ENCODE measurements at places on chromosomes 6 and 20.

- DNase-seq, result no peak
Measured at GRCh38 chr6:166245148-166245547, 63.0 kb downstream of the PRR18 start.

- no peak for DNase-seq
Measured at GRCh38 chr6:158781692-158782373, 37.3 kb downstream of the EZR start.

- DNase-seq, result no peak
Measured at GRCh38 chr20:57215826-57216471, 50.5 kb downstream of the BMP7 start.

DNA sequence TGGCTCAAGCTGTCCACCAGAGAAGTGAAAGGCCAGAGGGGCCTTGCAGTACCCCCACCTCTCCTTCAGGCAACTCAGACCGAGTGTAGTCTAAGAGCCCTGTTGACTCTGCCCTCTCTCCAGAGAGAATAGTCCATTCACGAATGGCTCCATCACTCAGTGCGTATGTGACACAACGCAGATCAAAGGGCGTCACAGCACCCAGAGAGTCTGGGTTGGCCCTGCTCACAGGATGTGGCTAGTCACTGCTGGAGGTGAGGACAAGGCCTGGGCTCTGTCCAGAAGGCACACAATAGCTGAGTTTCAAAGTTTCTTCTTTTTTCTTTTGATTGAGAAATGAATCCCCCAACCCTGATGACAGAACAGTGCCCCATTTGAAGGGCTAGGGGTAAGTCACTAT lies 74.1 kb downstream of the TRMT11 start:
- DNase-seq, result no peak

- DNase-seq, result peak; percentile 52
Measured at GRCh38 chr20:63736893-63737694, 630 bp downstream of the LIME1 start.

DNA sequence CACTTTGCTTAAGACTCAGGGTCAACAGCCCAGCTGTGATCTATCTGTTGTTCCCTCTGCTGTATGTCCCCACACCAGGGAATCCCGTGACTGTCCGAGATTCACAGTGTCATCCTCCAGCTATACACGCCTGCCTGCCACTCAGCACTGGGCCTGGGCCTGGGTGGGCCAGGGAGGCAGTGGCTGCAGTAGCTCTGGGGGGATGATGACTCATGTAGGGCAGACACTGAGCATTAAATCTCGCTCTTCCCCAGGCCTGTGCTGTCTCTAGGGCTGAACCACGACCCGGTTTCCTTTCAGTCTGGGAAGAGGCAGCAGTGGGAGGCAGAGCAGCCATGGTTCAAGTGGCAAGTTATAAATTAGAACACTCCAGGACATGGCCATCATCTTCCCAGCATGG lies 173.9 kb downstream of the LRFN2 start:
- no peak for DNase-seq

GRCh38 chr6:125205931-125206330 lies 52.4 kb downstream of the TPD52L1 start:
- DNase-seq, result no peak

DNA sequence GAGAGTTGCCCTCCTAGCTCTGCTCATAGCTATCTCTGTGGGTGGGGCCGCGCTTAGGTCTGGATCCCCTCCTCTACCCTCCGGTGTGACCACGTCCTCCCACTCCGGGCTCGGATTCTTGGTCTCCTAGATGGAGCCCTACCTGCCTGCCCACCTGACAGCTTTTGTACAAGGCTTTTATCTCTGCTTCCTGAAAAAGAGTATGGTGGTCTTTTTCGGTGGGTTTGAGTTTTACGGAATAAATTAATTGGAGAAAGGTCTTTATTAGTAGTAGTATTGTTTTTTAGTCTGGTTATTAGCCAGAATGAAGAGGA lies 773 bp downstream of the SMAP1 start:
- DNase-seq, result no peak

DNA sequence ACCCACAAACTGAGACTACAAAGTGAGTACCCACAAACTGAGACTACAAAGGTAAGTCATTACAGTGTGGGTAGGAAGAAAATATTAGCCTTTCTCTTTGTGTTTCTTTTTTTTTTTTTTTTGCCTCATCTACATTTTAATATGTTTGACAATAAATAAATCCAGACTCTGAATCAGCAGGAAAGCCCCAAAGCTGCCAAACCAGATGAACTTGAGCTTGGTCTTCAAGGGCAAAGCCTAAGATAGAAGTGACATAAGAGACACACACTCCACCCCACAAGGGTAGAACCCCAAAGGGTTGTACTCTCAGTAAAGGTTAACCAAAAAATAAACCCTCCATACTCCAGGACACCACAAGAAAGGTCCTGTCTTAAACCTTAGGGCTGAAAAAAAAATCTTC lies 326.8 kb upstream of the ARID1B start:
- DNase-seq, result no peak

DNA sequence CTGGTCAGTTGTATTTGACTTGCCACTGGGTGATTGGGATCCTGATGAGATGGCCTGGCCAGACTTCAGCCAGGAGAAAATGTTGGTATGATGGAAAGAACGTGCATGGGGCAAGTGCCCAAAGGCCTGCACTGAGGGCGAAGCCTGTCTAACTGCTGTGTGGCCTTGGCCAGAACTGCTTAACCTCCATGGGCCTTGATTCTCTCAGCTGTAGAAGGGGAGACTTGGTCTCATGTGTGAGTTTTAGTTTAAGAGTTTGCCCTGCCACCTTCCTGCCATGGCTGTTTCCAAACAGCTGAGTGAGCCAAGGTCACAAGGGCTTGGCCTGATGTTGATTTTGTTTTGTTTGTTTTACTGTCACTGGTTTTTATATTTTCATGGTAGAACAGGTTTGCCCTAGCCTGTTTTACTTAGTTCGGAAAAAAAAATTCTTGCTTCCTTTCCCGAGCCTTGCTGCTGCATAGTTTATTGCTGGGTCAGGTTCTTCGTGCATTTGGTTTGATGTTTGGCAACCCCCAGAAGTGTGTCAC lies 35.3 kb downstream of the DSTN start:
- DNase-seq, result no peak

DNA sequence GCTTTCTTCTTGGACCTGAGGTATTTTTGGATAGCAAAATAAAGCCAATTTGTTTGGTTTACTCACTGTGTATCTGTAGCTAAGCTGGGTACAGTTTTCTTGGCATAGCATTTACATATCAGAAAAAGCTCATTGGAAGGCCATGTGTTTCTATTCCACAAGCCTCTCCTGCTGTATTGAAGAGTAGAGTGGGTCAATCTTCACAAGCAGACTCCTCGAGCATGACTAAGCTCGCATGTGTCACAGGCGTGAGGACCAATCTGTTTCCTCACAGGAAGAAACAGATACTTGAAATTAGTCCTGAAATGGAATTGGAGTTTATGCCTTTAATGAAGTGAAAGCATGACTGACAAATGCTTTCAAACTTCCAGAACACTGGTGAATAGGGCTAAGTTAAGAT lies 1279.0 kb upstream of the MAP3K7 start:
- DNase-seq, result no peak

- DNase-seq, result no peak
Measured at GRCh38 chr6:144362042-144363018, 77.2 kb downstream of the UTRN start.

DNA sequence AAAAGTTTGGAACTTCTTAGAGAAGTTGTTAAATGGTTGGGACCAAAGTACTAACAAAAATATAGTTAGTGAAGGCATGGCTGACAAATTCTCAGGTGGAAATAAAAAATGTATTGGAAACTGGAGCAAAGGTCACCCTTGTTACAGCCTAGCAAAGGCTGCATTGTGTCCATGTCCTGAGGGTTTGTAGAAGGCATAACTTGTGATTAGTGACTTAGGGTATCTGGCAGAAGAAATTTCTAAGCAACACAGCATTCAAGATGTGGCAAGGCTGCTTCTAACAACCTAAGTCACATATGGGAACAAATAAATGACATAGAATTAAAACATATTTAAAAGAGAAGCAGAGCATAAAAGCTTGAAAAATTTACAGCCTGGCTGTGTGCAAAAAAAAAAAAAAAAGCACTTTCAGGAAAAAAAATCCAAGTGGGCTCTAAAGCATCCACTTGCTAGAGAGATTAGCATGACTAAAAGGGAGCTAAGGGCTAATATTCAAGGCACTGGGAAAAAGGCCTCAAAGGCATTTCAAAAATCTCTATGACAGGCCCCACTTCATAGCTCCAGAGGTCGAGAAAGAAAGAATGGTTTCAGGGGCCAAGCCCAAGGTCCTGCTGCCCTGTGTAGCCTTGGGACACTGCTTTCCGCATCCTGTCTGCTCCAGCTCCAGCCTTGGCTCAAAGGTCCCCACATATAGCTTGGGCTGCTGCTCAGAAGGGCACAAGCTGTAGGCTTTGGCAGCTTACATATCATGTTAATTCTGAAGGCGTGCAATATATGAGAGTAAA lies 453.2 kb upstream of the PTCHD4 start:
- no peak for DNase-seq

DNA sequence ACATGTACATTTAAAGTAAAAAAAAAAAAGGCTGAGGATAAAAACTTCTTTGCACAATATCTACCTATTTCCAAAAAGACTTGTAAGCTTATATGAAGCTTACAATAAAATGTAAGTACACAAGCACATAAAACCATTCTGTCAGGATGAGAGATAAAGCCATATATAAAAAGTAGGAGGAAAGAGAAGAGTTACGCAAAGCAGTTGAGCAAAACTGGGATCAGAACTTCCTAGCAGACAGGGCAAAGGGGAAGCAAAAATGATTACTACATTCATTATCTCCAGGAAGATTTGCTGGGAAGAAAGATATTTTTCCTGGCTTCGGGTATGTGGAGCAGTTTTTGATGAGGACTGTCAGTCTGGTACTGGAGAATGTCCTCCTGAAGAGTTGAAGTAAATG lies 198.1 kb downstream of the MTFR2 start:
- DNase-seq, result no peak

DNA sequence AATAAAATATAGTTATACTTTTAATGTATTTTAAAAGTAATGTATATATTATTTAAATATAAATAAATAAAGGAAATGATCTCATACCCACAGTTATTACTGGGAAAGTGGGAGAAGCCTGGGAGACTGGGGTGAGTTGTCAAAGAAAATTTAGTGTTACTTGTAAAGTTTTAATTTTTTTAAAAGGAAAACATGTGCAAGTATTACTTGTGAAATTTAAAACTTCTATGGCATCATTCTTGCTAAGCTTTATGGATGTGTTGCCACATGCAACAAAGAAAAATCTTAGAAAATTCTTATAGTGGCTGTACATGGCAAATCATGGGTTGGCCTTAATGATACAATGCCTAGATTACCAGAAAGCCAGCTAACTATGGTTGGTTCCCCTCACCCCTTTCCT lies 194.0 kb upstream of the KCNK16 start:
- no peak for DNase-seq

- DNase-seq, result no peak
Measured at GRCh38 chr6:50706575-50706974, 6.8 kb upstream of the TFAP2D start.

DNA sequence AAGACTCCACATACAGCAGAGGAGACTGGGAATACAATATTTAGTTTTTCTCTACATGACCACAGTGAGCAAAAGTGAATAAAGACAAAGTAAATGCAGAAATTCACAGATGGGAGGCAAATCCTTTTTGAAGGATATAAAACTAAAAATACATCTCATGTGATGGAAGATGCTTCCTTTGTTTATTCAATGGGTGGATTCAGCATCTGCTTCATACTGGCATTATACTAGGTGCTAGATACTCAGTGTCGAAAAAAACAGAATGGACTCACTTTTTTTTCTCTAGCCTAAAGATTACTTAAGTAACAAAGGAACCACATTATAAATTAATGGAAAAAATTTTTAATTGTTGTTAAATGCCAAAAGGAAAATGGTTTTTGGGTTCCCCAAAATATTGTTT lies 216.2 kb downstream of the TRDN start:
- no peak for DNase-seq

GRCh38 chr6:13486679-13487121 lies 700 bp downstream of the GFOD1 start:
- DNase-seq, result peak; percentile 47

- no peak for DNase-seq
Measured at GRCh38 chr6:158086504-158087223, 81.4 kb downstream of the SERAC1 start.

- no peak for DNase-seq
Measured at GRCh38 chr6:36694616-36695015, 3.0 kb upstream of the RAB44 start.

- DNase-seq, result peak; percentile 58
Measured at GRCh38 chr6:30821862-30822784, 62.2 kb upstream of the DDR1 start.

GRCh38 chr6:79868098-79868722 lies 79.1 kb downstream of the ELOVL4 start:
- DNase-seq, result peak; percentile 59

GRCh38 chr6:157879034-157879872 lies 56.2 kb downstream of the SNX9 start:
- no peak for DNase-seq

GRCh38 chr6:128337619-128338018 lies 182.8 kb downstream of the PTPRK start:
- DNase-seq, result no peak

- no peak for DNase-seq
Measured at GRCh38 chr6:37872373-37872745, 52.8 kb downstream of the ZFAND3 start.

GRCh38 chr6:151757506-151757955 lies 50.0 kb upstream of the ESR1 start:
- peak; percentile 28 for DNase-seq

DNA sequence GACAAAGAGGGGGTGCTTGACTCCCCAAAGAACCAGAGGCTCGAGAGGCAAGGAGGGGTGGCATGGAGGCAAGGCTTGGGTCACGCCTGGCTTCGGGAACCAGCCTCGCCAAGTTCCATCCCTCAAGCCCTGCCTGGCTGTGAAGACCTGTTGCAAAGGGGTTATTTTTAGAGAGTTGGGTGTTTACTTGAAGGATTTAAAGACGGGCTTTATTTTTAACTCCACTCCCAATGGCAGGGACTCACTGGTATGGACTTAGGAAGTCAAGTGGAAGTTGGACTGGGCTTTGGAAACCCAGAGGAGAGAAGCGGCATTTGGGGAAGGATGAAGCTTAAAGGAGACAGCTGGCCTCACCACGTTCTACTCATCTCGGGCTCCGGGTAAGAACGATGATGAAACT lies 43.1 kb downstream of the JPH2 start:
- DNase-seq, result no peak

GRCh38 chr6:101722991-101723579 lies 329.6 kb downstream of the GRIK2 start:
- DNase-seq, result no peak
